ENCODE measurements at places on chromosomes 12 and 14. TPM values are rescaled to one million over a fixed set of nuclear protein-coding genes. Genes with fewer than 3 reads are reported as not detected.

GRCh38 chr12:24246934-24247333, 297.5 kb upstream of the SOX5 start:
- DNase-seq: no peak
- no peaks in the 10 kb centered on the region for H3K27me3 ChIP-seq
- H3K36me3 ChIP-seq: no peaks in the 10 kb centered on the region
- H3K27ac ChIP-seq: no peak overlapping the region
- H3K4me3 ChIP-seq: no peak overlapping the region
- H3K4me1 ChIP-seq: no peaks in the 10 kb centered on the region

Gene SLC25A21
- not detected for total RNA-seq

DNA sequence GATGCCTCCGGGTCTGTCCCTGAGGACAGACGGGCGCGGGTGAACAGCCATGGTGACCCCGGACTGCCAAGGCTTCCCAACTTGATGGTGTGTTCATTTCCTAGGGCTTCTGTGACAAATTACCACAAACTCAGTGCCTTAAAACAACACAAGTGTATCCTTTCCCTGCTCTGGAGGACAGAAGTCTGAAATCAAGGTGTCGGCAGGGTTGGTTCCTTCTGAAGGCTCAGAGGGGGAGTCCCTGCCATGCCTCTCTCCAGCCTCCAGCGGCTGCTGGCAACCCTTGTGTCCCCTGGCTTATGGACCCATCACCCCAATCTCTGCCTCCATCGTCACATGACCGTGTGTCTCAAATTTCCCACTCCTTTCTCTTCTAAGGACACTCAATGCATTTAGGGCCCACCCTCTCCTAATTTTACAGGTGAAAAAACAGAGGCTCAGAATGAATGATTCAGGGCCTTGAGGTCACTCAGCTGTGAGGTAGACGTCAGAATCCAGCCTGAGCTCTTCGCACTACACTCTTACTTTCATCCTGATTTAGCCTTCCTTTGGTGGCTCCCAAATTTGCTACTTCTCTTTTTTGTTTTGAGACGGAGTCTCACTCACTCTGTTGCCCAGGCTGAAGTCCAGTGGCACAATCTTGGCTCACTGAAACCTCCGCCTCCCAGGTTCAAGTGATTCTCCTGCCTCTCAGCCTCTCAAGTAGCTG, 45.4 kb downstream of the VCPKMT start:
- no peak overlapping the region for H3K4me3 ChIP-seq
- no peak for DNase-seq
- peaks cover 37% of the 10 kb centered on the region for H3K4me1 ChIP-seq
- H3K36me3 ChIP-seq: peaks cover 20% of the 10 kb centered on the region
- H3K27me3 ChIP-seq: no peaks in the 10 kb centered on the region

- peaks cover 40% of the 10 kb centered on the region for H3K4me1 ChIP-seq
- H3K36me3 ChIP-seq: peaks cover 75% of the 10 kb centered on the region
- no peaks in the 10 kb centered on the region for H3K27me3 ChIP-seq
Measured at GRCh38 chr14:91299121-91300115, 54.9 kb upstream of the GPR68 start.

Gene TMEM117
- 0.82 TPM for total RNA-seq
